Common myeloid progenitor, CD34-positive (primary cell): ENCODE measurements at places on chromosomes 11 and 22.
A peak's percentile ranks its signal among the peaks of the same experiment; 100 is the strongest.

- H3K27ac ChIP-seq, result no peak overlapping the region
- no peaks in the 10 kb centered on the region for H3K36me3 ChIP-seq
- no peak overlapping the region for H3K4me3 ChIP-seq
- H3K4me1 ChIP-seq, result peaks cover 7% of the 10 kb centered on the region
- DNase-seq, result peak; percentile 47
Observed at GRCh38 chr11:60367009-60367408, 11.3 kb upstream of the MS4A7 start.

DNA sequence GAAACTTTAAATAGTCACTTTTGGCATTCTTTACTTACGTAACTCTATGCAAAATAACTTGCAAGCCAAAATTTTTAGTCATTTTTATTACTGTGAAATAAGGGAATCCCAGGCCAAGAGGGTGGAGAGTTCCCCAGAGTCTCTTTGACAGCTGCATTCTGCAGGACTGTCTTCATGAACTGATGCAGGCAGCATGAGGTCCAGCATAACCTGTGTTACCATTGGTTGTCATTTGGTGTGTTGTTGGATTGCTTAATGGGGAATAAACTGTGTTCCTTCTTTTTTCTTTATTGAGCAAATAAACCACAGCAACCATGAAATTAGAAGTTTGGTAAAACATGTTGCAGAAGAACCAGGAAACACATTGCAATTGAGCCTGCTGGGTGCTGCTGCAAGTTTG, 24.6 kb downstream of the MMP27 start:
- no peaks in the 10 kb centered on the region for H3K36me3 ChIP-seq
- H3K4me1 ChIP-seq, result no peaks in the 10 kb centered on the region
- H3K27ac ChIP-seq, result no peak overlapping the region
- no peak overlapping the region for H3K4me3 ChIP-seq

GRCh38 chr11:42237701-42238235, 778.3 kb upstream of the LRRC4C start:
- no peaks in the 10 kb centered on the region for H3K36me3 ChIP-seq
- H3K4me3 ChIP-seq, result no peak overlapping the region
- no peak overlapping the region for H3K27ac ChIP-seq
- no peak for DNase-seq
- H3K4me1 ChIP-seq, result no peaks in the 10 kb centered on the region
- H3K27me3 ChIP-seq, result no peaks in the 10 kb centered on the region

DNA sequence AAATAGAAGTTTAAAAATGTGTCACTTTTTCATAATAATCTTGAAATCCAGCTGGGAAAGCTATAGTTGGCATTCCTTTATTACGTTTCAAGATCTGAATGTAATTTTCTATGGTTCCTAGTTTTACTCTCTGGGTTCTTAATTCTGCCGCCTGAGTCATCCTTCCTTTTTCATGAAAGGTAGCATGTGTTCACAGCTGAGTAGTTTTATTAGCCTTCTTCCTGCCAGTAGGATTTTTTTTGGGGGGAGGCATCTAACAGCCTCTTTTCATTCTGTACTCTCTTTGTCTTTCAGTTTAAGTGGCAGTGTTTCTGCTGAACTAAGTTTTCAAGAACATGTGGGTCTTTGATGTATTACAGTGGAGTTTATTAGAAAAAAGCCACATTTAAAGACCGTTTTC, 36.5 kb downstream of the OR2AG2 start:
- no peak overlapping the region for H3K4me3 ChIP-seq
- no peak overlapping the region for H3K27ac ChIP-seq
- peak; percentile 68 for DNase-seq
- peaks cover 17% of the 10 kb centered on the region for H3K4me1 ChIP-seq
- no peaks in the 10 kb centered on the region for H3K36me3 ChIP-seq

- H3K27me3 ChIP-seq, result no peaks in the 10 kb centered on the region
- no peaks in the 10 kb centered on the region for H3K36me3 ChIP-seq
- H3K27ac ChIP-seq, result no peak overlapping the region
- no peak overlapping the region for H3K4me3 ChIP-seq
Observed at GRCh38 chr11:16982809-16983208, 31.4 kb downstream of the PLEKHA7 start.

DNA sequence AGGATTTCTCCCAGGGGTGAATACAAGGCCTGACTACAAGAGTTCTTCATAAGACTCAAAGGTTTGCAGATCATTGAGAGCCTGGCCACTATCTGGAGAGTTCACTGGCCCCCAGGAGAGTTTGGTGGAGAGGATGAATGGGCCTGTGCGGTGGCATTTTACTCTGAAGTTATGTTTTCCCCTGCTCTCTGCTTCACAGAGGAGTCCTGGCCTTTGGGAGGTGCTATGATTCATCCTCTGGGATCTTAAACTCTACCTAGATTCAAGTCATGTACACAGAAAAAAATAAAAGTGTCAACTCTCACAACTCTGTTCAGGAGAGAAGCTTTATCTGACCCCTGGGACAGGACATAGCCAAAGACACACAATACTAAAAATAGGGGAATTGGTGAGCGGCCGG, 159.1 kb upstream of the CARD18 start:
- no peaks in the 10 kb centered on the region for H3K36me3 ChIP-seq
- no peaks in the 10 kb centered on the region for H3K27me3 ChIP-seq
- no peak overlapping the region for H3K4me3 ChIP-seq
- DNase-seq, result no peak
- H3K27ac ChIP-seq, result no peak overlapping the region

DNA sequence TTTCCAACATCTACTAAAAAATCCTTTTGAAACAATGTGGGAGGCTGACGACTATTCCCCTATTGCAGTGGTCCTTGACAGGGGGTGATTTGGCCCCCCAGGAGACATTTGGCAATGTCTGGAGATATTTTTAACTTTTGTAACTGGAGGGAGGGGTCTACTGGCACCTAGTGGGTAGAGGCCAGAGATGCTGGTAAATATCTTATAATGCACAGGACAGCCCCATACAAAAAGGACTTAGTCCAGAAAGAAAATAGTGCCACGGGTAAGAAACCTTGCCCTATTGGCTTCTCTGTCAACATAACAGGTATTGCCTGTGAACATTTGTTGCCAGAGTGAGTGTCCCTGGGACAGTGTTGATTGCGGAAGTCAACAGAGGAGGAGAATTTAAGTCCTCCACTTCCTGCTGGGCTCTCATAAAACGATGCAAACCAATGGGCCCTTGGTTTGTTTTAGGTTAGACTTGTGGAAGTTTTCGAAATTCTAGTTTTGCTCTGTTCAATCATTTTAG, 101.6 kb downstream of the MAML2 start:
- H3K27ac ChIP-seq, result no peak overlapping the region
- peaks cover 38% of the 10 kb centered on the region for H3K4me1 ChIP-seq
- DNase-seq, result no peak

DNA sequence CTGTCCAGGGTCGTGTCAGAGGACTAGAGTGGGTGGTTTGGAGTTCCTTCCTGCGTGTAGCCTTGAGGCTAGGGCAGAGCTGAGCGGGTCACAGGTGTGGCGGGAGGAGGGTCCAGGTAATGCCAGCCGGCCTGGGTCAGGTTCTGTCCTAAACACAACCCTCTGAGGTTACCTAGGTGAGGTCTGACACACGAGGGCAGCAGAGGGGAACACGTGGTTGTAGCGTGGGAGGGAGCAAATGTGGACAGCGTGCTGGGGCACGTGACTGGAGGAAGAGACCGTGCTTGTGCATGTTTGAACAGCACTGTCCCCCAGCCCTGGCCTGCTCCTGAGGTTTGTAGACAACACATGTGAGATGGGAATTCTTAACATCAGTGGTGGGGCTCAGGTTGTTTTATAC, 13.1 kb downstream of the MOV10L1 start:
- H3K4me1 ChIP-seq, result peaks cover 43% of the 10 kb centered on the region
- DNase-seq, result peak; percentile 36
- no peaks in the 10 kb centered on the region for H3K36me3 ChIP-seq
- H3K4me3 ChIP-seq, result no peak overlapping the region

DNA sequence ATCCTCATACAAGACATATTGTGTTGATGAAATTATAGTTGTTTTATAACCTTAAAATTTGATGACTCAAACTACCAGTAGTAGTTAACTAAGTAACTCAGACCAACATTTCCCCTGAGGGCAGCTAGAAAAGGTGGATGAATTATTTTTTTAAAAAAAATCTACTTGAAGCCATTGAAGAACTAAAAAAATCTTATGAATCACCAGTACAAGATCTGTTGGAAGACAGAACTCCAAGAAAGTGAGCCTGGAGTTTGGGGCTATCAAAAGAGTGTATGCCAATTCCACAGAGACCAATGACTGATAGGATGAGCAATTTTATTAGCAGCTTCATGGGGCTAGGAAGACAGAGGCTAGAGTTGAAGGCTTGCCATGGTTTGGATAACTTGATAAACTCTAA, 72.4 kb downstream of the CYP2R1 start:
- no peak overlapping the region for H3K4me3 ChIP-seq
- H3K4me1 ChIP-seq, result no peaks in the 10 kb centered on the region
- peaks cover 6% of the 10 kb centered on the region for H3K36me3 ChIP-seq
- no peak for DNase-seq
- H3K27ac ChIP-seq, result no peak overlapping the region

DNA sequence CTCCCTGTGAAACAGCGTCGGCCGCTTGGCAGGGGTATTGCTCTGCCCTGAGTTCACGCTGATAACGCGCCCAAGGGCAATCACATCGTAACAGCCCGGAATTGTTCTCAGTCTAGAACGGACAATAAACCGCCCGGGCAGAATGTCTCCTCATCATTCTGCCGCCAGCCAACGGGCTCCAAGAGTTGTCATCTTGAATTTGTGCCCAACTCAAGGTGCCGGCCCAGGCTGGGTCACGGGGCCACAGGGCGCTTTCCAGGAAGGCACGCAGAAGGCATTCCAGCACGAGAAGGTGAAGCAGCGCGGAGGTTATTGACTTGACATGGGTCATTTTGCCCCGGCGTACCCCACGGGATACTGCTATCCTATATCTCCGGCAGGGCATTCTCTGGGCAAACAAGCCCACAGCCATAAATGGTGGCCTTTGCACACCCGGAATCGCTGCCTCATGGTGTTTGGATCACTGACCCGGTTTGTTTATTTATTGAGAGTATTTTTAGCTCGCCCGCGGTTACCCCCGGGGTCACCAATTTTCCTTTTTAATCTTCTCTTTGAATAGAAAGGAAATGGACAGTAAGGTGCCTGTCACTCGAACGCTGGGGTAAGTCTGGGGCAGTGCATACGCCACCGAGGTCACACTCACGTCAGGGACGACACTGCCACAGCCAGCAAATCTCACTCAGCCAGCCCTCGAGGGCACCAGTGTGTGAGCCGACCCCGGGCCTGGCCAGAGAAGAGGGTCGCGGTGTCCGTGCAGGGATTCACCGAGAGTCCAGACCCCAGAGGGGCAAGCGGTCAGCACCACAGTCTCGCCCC, 72.4 kb upstream of the FGF3 start:
- H3K4me1 ChIP-seq, result no peaks in the 10 kb centered on the region
- H3K27ac ChIP-seq, result no peak overlapping the region
- no peak overlapping the region for H3K4me3 ChIP-seq
- no peak for DNase-seq
- no peaks in the 10 kb centered on the region for H3K36me3 ChIP-seq
- H3K27me3 ChIP-seq, result no peaks in the 10 kb centered on the region

DNA sequence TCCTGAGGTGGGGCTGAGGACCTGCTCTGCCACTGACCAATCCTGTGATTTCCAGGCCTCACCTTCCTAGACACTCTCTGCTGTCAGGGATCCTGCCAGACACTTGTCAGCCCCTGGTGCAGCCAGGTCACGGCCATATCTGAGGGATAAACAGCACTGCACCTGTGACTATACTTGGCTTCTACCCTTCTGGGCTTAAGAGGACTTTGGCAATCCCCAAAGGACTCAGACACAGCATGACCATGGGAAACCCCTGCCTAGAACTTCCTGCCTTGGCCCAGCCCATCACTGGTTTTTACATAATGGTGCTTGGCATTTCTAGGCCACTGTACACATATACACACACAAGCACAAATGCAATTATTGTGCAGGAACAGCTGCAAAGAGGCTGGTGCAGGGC, 11.6 kb upstream of the OLFML1 start:
- no peaks in the 10 kb centered on the region for H3K4me1 ChIP-seq
- H3K36me3 ChIP-seq, result no peaks in the 10 kb centered on the region
- no peak overlapping the region for H3K27ac ChIP-seq
- no peak overlapping the region for H3K4me3 ChIP-seq

DNA sequence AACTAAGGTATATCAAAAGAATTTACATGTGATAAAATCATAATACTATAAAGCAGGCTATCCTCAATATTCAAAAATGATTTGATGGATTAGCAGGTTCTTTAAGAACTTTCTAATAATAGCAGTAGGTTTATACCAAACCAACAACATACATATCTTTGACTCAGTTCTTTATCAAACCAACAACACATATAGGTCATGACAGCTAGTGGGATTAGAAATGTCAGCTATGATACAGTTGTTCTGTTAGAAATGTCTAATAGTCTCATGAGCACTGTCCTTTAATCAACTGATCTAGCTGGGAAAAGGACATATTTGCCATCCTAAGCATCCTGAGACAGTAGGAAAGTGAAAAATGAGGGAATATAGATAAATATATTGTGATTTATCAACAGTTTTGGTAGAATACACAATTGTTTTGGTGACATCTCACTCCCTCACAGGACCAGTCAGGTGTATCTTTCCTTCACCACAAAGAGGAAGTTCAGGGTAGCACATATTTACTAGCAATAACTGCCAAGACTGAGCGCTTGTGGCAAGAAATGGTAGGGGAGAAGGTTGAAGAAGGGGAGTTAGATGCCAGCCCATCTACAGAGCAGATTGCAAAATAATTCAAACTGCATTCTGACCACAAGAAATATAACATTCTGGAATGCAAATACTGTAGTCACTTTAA, 90.8 kb upstream of the APOA1 start:
- H3K36me3 ChIP-seq, result peaks cover 14% of the 10 kb centered on the region
- H3K27me3 ChIP-seq, result no peaks in the 10 kb centered on the region
- DNase-seq, result peak; percentile 60
- H3K27ac ChIP-seq, result peak overlapping the region; percentile 97

DNA sequence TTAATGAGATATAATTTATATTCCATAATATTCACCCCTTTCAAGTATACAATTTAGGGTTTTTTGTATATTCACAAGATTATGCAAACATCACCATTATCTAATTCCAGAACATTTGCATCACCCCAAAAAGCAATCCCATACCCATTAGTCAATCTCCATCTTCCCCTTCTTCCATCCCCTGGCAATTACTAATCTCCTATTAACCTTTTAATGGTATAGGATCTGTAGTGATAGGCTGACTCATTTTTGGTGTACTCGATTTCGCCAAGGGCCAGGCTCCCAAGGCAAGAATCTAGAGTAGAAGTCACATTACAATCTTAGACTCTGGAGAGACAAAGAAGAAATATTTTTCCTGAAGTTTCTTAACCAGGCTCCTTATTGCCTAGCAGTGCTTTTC, 113.4 kb downstream of the GAB2 start:
- H3K36me3 ChIP-seq, result no peaks in the 10 kb centered on the region
- H3K27me3 ChIP-seq, result no peaks in the 10 kb centered on the region
- H3K4me1 ChIP-seq, result no peaks in the 10 kb centered on the region
- DNase-seq, result no peak
- no peak overlapping the region for H3K27ac ChIP-seq

GRCh38 chr11:7642747-7643146, 30.6 kb downstream of the CYB5R2 start:
- no peaks in the 10 kb centered on the region for H3K4me1 ChIP-seq
- no peak overlapping the region for H3K27ac ChIP-seq
- H3K4me3 ChIP-seq, result no peak overlapping the region
- no peak for DNase-seq
- peaks cover 6% of the 10 kb centered on the region for H3K27me3 ChIP-seq
- no peaks in the 10 kb centered on the region for H3K36me3 ChIP-seq
